ENCODE measurements at places on chromosomes 12 and 14.

DNA sequence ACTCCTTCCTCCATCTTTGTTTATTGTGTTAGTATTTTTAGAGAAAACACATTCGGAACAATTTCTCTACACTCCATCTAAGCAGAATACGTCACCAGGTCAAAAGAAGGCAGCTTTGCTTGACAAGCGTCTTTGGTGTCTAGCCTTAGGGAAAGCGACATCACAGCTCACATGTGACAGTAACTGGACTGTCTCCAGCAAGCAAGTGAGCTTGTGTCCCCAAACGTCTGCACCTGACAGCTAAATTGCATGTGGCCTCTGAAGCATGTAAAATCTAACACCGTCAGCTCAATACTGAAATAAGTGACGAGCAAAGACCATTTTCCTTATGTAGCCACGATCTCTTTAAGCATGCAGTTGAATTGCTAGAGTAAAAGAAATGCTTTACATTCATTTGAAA, 509.8 kb downstream of the GLT1D1 start:
- no peak for DNase-seq

DNA sequence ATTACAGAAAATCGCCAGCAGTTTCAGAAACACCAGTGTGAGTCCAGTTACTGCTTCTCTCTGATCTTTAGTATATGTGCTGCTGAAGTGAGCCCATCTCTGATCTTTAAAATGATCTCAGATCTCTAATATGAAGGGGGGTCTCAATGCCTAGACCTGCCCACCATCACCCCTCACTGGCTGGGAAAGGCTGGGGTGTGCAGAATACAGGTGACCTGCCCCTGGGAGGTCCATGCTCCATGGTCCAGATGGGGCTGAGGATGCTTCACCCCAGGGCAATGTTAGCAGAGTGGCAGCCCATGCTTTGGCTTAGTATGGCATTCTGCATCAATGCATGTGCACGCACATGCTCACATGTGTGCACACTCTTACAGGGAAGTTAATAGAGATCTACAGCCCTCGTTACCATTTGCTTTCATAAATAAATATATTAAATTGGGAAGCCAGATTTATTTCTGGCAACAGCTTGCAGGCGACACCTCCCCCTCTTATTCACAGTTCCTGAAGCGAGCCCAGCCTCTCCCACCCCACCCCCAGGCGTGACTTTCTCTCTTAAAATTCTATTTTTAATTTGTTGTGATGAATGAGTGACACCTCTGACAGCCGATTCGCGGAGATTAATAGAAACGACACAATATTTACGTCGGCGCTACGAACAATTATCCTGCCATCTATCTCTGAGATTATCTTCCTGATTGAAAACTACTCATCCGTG, 104.7 kb upstream of the ESRRB start:
- DNase-seq: no peak

GRCh38 chr12:128079446-128079845, 187.5 kb upstream of the TMEM132C start:
- DNase-seq: no peak

DNA sequence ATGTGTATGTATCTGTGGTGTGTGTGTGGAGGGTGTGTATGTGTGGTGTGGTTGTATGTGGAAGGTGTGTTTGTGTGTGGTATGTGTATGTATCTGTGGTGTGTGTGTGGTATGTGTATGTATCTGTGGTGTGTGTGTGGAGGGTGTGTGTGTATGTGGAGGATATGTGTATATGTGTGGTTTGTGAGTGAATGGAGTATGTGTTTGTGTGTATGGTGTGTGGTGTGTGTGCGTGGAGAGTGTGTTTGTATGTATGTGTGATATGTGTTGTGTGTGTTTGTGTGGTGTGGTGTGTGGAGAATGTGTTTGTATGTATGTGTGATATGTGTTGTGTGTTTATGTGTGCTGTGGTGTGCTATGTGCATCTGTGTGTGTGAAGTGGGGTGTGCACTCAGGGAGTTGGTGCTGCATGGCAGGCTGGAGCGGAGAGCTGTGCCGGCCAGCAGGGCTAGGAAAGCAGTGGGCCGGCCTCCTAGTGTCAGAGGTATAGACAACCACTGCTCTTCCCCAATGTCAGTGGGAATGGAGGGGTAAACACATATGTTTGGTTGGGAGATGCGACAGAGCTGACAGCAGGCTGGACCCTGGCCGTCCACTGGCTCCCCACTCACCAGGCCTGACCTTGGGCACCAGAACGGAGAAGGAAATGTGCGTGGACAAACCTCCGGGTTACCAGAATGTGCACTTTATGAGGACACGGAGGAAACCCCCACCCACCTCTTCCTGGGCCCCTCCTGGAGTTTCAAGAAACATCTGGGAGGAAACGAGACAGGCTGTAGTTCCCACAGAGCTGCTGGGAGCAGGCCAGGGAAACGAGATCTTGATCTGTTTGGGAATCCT, 60.7 kb downstream of the CLMN start:
- DNase-seq: no peak

- DNase-seq: no peak
Measured at GRCh38 chr12:54404061-54405004, 14.7 kb downstream of the ITGA5 start.

DNA sequence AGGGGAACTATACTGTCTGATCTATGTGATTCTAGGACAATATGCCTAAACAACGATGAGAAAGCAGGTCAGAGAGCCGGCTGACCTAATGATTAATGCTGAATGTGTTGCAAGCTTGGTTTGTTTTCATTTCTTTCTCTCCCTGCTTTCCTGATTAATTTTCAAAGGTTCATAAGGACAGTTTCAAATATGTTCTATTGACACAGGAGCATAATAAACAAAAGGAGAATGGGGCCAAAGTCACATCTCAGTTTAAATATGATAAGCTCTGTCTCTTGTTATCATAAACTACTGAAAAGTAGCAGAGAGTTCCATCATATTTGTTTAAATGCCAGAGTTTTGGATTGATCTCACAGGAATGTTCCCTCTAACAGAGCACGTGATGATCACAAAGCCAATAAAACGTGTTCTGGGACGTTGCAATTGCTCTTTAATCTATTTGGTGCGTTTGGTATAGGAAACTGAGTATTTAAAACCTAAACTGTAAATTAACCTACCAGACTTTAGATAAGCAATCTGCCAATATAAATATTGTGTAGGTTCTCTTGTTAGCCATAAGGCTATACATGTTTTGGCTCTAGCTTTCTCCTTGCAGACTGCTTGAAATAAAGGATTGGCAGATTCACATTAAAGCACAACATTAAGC, 3.7 kb upstream of the HSD17B6 start:
- DNase-seq: no peak

DNA sequence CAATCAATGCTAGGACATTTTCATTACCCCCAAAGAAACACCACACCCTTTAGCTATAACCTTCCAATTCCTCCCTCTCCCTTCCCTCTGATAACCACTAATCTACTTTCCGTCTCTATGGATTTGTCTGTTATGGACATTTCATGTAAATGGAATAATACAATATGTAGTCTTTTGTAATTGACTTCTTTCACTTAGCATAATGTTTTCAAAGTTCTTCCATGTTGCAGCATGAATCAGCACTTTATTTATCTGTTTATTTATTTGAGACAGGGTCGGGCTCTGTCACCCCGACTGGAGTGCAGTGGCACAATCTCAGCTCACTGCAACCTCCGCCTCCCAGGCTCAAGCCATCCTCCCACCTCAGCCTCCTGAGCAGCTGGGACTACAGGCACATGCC, 1.2 kb upstream of the RBM19 start:
- DNase-seq: no peak

DNA sequence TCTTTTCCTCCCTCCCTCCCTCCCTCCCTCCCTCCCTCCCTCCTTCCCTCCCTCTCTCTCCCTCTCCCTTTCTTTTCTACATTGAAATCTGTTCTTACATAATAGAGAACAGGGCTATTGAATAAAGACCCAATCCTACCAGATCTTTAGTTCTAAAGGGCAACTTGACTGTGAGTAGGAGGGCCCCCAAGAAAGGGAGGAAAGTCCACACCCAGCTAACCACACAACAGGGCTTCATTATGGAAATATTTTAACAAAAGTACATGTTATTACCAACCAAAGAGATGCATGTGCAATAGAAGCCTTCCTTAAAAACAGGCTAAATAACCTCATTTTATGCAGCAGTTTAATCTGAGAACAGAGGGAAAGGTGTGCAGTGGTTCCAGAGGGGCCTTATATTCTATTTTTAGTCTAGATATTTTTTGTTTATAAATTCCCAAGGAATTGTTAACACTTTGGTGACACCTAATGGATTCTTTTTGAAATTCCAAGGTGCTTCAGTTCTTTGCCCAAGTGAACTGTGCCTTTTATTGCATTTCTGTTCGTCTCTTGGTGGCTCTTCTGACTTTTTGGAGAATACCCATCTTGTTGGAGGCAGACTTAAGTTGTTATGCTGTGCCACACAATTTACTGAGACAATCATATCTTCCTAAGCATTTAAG, 63.0 kb downstream of the GNS start:
- no peak for DNase-seq

- no peak for DNase-seq
Measured at GRCh38 chr12:12387501-12387900, 30.6 kb downstream of the BORCS5 start.

DNA sequence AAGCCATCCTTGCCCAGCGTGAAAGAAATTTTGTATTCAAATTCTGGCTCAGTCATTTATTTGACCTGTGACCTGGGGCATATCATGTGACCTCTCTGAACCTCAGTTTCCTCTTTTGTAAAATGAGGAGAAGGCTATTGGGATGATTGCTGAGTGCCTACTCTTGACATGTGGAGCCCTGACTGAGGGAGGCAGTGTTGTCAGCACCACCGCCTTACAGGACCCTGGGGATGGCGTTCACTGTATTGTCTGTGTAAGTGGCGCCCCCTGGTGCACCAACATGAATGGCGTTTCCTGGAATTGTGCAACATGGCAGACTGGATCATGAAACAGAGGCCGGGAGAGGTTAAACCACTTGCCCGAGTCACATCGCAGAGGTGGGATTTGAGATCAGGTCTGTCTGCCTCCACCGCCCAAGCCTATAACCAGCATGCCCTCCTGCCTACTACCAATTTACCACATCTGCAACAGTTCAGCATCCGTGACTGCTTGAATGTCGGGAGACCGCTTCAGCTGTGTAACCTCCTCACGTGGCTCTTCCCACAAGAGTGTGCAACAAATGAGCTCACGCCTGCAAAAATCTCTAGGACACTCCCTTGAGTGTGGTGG, 20.1 kb upstream of the CCDC63 start:
- DNase-seq: peak; percentile 28

- no peak for DNase-seq
Measured at GRCh38 chr14:53032838-53033390, 82.1 kb upstream of the FERMT2 start.

DNA sequence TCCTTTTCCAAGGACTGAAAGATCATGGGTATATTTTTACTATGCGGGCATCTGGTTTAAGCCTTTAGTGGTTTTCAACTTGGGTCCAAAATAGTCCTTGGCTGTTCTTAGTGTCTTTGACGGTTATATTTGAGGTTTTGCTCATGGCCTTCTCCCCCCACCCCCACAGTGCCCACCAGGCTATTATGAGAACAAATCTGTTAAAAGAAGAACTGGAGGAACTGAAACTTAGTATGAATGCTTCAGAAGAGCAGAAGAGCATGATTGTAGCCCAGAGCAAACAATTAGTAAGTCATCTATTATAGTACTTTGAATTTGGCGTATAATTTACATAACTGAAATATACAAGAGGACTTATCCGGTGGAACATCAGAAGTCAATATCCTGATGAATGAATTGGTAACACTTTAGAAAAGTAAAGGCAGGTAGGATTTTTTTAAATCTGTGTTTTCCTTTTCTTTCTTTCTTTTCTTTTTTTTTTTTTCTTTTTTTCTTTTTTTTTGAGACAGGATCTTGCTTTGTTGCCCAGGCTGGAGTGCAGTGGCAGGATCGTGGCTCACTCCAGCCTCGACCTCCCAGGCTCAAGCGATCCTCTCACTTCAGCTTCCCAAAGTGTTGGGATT, 71.8 kb upstream of the BCAT1 start:
- no peak for DNase-seq

GRCh38 chr12:2624543-2625288, 170.1 kb upstream of the FKBP4 start:
- DNase-seq: no peak

DNA sequence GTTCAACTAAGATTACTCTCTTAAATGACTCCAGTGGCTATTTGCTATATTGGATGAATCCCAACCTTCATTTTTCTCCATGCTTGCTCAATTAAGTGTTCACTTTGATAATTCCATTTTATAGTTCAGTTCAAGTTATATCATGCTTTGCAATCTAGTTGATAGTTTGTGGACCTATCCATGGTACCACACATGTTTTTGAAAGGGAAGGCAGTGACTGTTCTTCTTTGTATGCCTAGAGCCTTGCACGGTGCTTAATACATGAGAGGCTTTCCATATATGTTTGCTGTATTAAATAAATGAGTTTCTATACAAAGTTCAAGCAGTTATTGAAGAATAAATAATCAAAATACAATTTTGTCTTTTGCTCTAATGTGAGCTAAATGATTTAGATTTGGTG, 391.3 kb downstream of the NELL2 start:
- no peak for DNase-seq

GRCh38 chr12:56282579-56282978, 15.8 kb downstream of the COQ10A start:
- no peak for DNase-seq

- no peak for DNase-seq
Measured at GRCh38 chr12:1922075-1922709, 3.7 kb upstream of the CACNA2D4 start.

DNA sequence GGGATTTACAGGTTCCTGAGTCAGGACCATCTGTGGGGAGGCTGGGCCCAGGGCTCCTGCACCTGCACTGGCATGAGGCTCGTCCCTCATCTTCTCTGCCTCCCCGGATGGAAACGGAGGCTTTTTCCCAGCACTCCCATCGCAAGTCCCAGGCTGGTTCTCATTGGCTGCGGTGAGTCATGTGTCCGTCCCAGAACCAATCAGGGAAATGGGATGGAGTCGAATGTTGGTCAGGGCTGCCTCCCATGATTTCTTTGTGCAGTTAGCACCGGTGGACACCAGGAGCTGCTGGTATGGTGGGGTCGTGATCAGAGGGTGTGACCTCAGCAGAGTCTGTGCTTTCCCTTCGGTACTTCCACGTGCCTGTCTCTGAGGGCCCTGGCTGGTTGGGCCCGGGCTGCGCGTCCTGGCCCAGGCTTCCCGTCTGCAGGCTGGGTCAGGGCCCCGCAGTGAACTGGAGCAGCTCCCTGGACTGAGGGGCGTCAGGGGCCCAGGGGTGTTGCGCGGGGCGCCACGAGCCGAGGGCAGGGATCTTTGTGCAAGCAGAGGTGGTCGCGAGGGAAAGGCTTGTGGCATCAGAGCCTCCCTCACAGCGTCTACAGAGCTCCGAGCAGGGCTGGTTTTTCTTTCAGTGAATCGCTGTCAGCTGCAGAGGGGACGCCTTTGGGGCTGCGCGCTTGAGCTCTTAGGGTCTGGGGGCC, 168.1 kb downstream of the ADGRD1 start:
- DNase-seq: no peak

- DNase-seq: no peak
Measured at GRCh38 chr12:5076761-5077160, 33.1 kb downstream of the KCNA5 start.

- no peak for DNase-seq
Measured at GRCh38 chr14:91331721-91332120, 85.9 kb downstream of the CCDC88C start.
